ENCODE measurements at places on chromosomes 4 and X.

DNA sequence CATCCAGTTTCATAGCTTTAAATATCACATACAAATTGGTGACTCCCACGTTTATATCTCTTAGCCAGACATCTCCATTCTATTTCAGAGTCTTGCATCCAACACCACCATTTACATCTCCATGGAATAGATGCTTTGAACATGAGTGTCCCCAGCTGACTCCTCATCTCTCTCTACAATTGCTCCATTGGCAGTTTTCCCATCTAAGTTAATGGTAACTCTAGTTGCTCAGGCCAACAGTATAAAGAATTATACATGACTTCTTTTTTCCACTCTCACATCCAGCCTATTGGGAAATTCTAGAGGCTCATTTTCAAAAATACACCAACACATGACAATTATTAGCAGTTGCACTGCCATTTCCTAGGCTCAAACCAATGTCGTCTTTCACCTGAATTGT, 388.2 kb downstream of the STIM2 start:
- no peak for DNase-seq

GRCh38 chr4:8571702-8572685, 8.2 kb upstream of the GPR78 start:
- DNase-seq, result no peak

- DNase-seq, result no peak
Observed at GRCh38 chr4:123419885-123420755, 23.5 kb downstream of the SPRY1 start.

- DNase-seq, result no peak
Observed at GRCh38 chr4:119671205-119671604, 42.6 kb upstream of the PDE5A start.

- no peak for DNase-seq
Observed at GRCh38 chrX:31217084-31217483, 145.2 kb upstream of the FTHL17 start.

GRCh38 chr4:142614621-142615323, 231.3 kb downstream of the INPP4B start:
- DNase-seq, result no peak

DNA sequence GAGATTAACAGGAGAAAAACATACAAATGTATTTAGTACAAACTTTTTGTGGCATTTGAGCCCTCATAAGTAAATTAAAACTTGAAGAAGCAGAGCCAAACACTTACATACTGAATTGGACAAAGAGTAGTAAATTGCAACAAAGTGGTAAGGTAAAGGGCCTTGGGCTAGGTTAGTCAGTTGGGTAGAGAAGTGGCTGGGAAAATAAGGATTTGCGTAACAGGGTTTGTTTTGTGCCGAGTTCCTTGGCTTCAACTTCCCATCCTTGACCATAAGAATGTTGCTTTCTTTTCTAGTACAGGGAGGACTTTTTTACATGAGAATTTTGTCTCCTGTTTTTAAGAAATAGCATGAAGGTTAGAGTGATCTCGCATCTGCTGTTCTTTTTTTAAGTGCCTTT, 33.3 kb upstream of the DSPP start:
- no peak for DNase-seq

GRCh38 chr4:156638334-156638733, 333.3 kb downstream of the PDGFC start:
- DNase-seq, result no peak

DNA sequence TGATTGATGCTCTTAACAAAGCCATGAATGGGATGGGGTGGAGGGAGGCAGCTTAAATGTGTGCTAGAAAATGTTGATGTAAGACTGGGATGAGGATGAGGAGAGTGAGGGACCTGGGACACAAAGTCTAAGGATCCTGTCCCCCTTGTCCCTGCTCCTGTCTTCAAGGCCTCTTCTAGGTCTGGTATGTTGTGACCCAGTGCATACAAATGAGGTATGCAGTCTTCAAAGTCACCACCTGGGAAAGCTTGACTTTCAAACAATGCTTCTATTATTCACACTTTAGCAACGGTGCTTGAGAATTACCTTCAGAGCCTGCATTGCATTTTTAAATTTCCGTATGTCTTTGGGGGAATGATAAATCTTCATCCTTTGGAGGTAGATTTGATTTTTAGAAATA, 88.4 kb upstream of the SLC34A2 start:
- no peak for DNase-seq
